GOT3 (cell line): ENCODE measurements at places on chromosomes 7 and 10.

DNA sequence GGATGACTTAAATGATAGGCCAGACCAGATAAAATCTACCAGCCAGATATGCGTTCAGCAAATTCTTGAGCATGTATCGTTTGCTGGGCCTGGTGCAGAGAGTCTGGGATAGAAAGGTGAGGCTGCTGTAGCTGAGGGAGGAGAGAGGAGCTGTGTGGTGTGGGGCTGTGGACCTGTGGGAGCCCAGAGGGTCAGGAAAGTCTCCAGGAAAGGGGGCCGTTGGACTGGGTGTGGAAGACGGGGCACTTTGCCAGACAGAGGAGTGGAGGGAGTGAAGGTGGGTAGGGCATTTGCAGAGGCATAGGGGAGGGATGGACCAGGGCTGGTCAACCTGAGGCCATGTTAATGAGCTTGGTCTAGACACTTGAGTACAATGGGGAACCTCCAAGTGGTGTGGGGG lies 124.7 kb upstream of the UNC5B start:
- DNase-seq, result no peak

DNA sequence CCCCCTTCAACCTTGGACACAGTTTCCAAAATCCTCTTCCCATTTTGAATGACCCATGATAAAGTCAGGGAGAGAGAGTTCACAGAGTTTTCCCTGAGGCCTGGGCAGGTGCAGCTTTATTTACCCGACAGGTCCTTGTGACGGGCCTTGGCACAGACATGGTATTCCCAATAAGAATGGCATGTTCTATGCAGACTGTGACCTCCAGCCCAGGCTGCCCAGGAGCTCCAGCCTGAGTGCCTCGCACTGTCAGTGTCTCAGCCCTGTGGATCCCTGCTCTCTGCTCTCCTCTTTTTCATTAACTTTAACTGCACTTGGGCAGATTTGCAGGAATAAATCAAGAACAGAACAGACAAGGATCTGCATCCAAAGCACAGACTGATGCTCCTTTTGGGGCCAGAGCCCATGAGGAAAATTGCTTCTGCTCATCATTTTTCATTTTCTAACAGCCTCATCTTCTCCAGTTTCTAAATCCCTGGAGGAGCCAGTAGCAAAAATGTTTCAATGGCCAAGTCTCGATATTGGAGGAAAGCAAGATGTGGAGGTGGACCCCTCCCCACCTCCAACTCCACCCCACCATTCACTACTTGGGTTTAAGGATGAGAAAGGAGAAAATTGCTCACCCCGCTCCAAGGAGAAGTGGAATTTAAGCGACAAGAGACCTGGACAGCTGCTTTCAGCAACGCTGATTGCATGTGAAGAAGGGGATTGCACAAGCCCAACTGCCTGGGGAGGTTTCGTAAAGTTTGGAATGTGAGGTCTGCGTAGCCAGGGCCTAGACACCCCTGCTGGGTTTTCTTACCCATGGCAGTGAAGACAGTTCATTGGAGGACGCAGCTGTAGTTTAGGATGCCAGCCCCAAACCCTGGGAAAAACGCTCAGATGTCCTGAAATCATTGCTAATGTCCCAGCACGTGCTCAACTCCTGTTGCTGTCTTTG lies 225.9 kb downstream of the WDR11 start:
- DNase-seq, result no peak

DNA sequence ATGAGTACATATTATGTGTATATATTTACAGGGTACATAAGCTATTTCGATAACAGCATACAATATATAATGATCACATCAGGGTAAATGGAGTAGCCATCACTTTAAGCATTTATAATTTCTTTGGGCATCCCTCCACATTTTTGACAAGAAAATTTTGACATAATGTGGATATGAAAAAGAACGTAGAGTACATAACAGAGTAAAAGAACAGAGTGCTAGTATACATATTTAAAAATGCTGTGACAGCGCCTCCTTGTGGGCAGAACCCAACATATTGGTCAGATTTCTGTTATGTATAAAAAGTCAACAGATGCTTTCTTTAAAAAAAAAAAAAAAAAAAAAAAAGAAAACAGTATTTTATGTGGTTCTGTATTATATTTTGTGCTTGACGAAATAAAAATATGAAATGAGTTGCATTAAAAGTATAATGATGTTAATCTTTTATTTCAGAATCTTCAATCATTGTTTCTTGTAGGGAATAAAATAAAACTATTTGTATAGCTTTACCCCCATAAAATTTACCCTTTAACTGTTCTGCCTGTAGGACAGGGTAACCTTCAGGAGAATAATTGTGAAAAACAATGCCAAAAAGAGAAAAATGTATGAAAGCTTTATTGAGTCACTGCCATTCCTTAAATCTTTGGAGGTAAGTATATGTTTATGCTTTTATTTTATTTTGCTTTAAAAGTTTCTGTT lies 18.3 kb upstream of the HBP1 start:
- DNase-seq, result no peak

- no peak for DNase-seq
Measured at GRCh38 chr7:95412075-95412474, 15.9 kb upstream of the PON3 start.

- DNase-seq, result no peak
Measured at GRCh38 chr7:27677912-27678612, 15.4 kb upstream of the HIBADH start.

DNA sequence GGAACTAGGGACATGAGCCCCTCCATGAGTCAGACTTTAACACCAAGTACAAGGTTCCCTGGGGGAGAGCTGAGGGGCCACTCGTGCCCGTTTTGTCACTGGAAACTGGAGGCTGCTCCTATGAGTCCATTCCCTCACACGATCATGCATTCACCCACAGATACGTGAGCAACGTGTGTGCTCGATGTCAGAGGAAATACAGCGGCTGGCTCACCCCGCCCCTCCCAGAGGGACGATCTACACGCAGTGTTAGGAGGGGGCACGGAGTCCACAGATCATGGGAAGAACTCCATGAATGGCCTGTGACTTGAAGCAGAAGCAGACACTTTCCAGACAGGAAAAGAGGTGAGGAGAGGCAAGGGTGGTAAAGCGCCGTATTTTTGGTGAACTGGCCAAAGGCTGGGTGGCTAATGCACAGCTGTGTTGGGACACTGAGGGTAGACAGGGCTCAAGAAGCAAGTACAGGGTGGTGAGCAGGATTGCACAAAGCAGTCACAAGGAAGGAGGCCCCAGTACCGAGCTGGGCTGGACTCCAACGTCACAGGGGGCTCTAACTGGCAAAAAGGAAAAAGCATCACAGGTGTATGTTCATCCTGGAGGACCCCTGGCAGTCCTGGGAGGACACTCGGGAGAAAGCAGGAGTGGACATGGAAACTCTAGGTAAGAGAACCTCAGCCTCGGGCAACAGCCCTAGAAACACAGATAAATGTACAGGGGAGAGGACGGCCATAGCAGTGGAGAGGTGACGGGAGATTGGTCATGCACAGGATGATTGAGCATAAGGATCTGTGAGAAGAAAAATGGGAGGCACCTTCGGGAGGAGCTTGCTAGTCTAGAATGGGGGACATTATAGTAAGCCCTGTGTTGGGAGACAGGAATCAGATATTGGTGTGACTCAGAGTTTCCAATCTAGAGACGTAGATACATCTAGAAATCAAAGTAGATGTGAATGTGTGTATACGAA lies 41.2 kb downstream of the TNS3 start:
- no peak for DNase-seq

- DNase-seq, result no peak
Measured at GRCh38 chr10:131930586-131931330, 29.9 kb downstream of the PPP2R2D start.

DNA sequence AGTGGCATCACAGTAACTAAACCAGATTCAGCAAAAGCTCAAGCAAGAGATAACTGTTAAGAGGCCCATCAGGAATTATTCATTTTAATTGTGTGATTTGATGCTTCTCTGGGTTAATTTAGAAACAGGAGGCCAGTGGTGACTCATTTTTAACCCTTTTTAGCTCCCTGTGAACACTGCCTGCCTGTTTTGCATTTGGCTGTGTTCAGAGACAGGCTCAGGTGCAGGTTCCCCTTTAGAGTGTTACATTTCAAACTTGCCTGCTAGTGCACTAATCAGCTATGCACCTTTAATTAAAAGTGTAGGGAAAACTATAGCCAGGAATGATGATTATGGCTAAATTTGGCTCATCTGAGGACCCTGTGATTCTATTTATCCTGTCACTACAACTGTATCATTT lies 6.5 kb downstream of the STAMBPL1 start:
- no peak for DNase-seq

GRCh38 chr10:5862360-5862961 lies 27.2 kb downstream of the ANKRD16 start:
- DNase-seq, result no peak

- no peak for DNase-seq
Measured at GRCh38 chr7:3215624-3216585, 85.1 kb upstream of the SDK1 start.

- DNase-seq, result no peak
Measured at GRCh38 chr10:126524526-126524925, 136.2 kb upstream of the ADAM12 start.

DNA sequence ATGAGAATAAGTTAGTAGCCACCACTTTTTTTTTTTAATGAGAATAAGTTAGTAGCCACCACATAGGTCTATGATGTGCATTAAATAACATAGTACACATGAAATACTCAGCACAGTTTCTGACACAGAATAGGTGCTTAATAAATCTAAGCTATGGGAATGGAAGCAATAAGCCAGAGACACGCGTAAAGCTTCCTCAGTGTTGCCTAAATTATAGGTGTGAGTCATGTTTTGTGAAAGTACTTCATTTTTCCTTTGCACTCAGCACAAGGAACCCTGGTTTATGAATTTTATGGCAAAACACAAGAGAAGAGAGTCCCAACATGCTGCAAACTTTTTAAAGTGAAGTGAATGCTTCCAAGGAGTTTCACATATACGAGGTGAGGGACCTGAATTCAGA lies 267.4 kb downstream of the RNLS start:
- DNase-seq, result no peak

- DNase-seq, result no peak
Measured at GRCh38 chr10:133040198-133040597, 47.5 kb upstream of the ADGRA1 start.

DNA sequence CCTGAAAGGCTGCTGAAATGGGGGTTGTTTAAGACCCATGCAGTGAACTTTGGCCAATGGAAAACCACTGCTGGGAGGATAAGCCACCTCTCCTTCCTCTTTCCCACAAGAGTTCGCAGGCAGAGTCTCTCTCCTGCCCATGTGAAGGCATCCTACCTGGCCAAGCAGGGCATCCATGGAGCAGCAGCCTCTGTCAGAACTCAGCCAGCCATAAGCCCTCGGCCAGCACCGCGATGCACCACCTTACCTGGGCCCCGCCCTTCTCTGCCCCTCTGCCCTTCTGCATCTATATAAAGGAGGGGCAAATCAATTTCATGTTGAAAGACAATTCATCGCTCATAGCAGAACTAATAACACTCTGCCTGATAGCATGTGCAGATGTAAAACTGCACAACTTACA lies 6.1 kb upstream of the STK32C start:
- DNase-seq, result no peak

GRCh38 chr7:22809902-22810642 lies 12.6 kb downstream of the TOMM7 start:
- no peak for DNase-seq

DNA sequence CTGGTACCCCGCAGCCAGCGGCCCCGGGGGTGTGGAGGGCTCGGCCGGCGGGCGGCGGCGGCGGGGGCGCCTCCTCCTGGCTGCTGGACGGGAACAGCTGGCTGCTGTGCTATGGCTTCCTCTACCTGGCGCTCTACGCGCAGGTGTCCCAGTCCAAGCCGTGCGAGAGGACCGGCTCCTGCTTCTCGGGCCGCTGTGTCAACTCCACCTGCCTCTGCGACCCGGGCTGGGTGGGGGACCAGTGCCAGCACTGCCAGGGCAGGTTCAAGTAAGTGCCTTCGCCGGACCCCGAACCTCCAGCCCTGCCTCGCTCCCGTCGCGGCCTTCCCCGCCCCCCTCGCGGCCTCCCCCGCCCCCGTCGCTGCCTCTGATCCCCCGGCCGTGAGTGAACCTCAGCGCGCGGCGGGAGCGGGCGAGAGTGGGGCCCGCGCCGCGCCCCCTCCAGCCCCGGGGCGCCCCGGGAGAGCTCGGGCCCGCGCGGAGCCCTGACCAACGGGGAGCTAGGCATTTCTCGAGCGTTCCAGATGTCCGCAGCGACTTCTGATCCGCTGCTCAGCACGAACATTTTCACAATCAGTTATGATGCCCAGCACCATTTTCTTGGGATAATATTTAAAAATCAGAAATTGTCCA lies 727 bp downstream of the ATRNL1 start:
- DNase-seq, result no peak

- DNase-seq, result no peak
Measured at GRCh38 chr10:97179731-97180362, 5.9 kb downstream of the SLIT1 start.

DNA sequence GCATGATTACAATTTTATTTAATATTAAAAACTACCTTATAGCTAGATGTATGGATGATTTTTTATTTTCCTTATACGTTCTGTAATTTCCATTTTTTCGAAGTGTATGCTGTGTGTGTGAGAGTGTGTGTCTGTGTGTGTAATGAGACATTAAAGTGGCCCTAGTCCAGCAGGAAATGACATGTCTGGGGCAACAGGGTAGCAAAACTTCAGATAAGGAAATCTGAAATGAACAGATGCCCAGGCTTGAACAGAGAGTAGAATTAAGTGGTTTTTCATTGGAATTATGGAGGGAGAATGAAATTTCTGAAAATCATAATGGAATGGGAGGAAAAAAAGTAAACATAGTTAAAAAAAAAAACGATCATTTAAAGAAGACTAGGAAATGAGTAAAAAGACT lies 200.6 kb downstream of the NRG3 start:
- no peak for DNase-seq

DNA sequence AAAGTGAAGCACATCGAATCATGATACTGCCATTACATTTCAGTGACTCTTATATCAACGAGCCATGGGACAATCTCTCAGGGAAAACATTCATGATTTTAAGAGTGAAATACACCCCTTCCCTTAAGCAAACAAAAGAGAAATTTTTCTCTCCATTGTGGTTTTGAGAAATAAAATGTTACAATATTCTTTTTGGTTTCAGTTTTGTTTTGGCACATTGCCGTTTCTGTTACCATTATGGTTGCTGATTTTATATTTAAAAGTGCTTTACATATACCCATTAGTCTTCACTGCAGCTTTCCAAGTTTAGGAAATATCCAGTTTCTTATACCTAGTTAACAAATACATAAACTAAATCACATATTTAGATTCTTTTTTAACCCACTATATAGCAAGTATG lies 126.8 kb upstream of the SEM1 start:
- no peak for DNase-seq

DNA sequence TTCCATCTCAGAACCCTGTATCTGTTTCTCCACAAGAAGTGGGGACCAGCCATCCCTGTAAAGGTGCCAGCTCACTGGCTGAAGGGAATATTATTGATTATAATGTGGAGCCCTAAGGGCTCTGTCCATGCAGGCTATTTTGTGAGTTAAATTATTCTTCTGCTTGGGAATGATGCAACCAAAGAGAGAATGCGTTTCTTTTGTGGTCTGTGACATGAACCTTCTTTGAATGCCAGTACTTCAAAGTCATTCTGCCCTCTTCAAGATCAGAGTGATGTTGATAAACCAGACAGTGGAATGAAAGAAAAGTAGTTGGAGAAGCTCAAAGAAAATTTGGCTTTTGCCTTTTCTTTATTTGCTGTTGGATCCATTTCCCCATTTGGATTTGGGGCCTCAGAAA lies 995.2 kb downstream of the KCNMA1 start:
- DNase-seq, result no peak
